ENCODE measurements at places on chromosomes 5 and 9.

DNA sequence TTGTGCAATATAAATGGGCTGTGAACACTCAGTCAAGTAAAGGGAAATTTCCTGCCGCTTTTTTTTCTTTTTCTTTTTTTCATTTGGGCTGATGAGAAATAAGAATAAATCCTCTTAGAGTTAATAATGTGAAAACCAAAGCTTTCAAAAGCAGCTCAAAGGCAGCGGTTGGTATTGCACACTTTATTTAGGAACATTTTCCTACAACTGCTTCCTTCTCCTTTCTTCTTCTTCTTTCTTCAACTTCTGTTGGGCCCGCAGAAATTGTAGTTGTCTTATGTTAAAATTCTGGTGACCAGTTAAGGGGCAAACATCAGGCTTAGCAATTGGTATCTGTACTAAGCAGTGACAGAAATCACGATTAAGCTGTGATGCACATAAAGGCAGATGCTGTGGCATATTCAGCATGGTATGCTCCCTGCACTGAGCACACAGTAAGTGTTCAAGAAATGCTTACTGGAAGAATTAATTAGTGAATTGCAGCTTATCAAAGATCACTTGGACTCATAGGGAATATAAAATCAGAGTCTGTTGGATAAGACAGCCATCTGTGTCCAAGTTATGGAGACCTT, 85.4 kb downstream of the ANKRD55 start:
- DNase-seq, result no peak

DNA sequence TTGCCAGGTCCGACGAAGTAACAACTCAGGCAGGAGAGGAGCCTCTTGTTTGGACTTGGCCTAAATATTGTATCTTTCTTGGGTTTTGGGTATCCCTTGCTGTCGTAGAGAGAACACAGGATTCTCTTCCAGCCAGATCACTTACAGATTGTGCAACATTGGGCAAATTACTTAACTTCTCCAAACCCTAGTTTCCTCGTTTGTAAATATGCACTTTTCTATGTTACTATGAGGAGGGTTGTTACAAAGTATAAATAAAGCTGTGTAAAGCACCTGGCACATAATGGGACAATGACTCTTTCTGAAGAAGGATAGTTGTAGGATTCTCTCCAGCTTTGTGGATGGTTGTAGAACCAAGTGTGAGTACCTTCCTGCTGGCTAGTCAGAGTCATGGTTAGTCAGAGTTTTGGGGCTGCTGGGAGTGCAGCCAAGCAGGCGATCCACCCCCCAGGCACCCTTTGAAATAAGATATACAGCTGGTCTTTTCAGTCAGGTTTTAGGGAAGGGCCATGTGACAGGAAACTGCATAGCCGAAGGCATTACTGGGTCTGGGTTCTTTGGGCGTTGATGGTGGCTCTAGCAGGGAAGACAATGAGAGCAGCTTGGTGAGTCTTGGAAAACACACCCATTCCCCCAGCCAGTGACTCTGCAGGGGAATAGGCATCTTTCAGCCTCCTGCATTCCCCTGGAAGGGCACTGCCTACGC, 49.9 kb upstream of the GDNF start:
- DNase-seq, result no peak

DNA sequence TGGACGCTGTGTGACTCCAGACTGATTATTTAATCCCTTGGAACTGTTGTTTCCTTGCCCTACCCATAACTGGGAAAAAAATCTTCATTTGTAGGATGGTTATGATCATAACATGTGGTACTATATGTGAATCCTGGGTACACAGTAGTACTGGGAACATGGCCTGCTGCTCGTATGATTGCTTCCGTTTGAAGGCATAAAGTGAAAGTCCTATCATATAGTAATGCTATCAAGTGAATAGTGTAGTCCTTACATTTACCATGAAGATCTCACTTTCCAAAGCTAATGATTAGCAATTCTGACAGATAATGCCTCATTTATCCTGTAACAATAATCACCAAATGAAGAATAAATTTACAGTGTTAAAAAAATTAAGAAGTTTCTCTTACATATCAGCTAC, 53.2 kb downstream of the MEF2C start:
- no peak for DNase-seq

DNA sequence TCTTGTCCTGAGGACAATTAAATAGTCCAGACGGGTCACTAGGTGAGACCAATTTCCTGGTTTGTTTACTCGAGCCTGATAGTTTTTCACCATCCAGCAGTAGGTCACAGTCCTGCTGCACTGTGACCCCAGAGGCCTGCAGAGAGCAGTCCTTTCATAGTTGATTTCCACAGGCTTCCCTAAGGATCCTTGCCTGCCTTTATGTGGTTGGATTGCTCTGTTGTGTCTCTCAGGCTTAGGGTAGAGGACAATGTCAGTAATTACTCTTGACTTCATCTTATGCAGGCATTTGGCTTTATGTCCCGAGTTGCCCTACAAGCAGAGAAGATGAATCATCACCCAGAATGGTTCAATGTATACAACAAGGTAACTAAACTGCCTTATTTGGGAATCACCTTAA, 9.0 kb upstream of the CATSPER3 start:
- DNase-seq, result no peak

- DNase-seq, result no peak
These were observed 532.5 kb downstream of the KIF4B start for GRCh38 chr5:155546075-155546474.

GRCh38 chr5:164373876-164374275, 868.5 kb downstream of the MAT2B start:
- DNase-seq, result no peak
